Panc1 (cell line): ENCODE measurements at places on chromosomes 12 and 14. TPM values are rescaled to one million over a fixed set of nuclear protein-coding genes. Genes with fewer than 3 reads are reported as not detected.

The MMP17 gene
- 30.0 TPM for total RNA-seq

The P2RX2 gene
- total RNA-seq: 1.2 TPM

The C12orf75 gene
- 132 TPM for total RNA-seq

The GALNT9 gene
- 0.33 TPM for total RNA-seq

The AQP2 gene
- total RNA-seq: 0.36 TPM

The ALX1 gene
- total RNA-seq: 0.23 TPM

The GPR137C gene
- 2.7 TPM for total RNA-seq

- DNase-seq: no peak
- H3K27me3 ChIP-seq: no peaks in the 10 kb centered on the region
- no peaks in the 10 kb centered on the region for H3K36me3 ChIP-seq
- no peak overlapping the region for H3K4me3 ChIP-seq
- H3K27ac ChIP-seq: peak overlapping the region; percentile 23; the same call in 1 of the 2 replicates
Observed at GRCh38 chr12:75471902-75472890, 8.4 kb upstream of the GLIPR1 start.

DNA sequence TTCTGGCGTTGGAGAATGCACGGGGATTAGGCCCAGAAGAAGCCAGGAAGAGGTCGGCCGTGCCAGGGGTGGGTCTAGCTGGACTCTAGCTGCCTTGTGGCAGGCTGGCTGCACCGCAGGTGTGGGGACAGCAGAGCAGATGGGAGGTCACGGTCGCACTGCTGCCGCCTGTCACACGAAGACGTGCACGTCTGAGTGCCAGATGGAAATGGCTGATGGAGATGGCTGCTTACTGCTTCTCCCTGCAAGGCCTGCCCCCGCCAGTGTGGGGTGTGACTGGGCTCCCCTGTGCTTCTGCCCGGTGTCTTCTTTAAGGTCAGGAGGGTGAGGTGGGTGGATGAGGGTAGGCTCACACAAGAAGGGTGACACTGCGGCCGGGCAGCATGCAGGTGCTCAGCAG lies 79.0 kb downstream of the MOK start:
- no peaks in the 10 kb centered on the region for H3K27me3 ChIP-seq
- no peaks in the 10 kb centered on the region; the same call in 1 of the 2 replicates for H3K36me3 ChIP-seq
- no peaks in the 10 kb centered on the region for H3K4me1 ChIP-seq
- no peak for DNase-seq
- H3K4me3 ChIP-seq: no peak overlapping the region

DNA sequence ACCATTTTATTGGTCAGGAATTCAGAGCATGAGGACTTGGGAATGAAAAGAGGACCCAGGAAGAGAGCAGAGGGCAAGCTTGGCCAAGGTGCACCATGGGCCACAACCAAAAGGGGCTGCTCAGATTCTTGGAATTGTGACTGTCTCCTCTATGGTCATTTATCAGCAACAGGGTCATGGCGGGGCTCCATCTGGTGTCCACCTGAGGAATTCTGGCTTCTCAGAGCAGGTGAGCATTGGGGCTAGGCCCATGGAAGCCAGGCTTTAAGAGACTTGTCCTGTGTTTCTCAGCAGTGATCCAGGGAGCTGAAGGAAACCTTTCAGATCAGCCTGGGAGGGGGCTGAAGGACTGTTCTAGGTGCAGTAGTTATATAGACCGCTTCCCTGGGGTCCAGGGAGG lies 2.6 kb upstream of the RIN3 start:
- DNase-seq: no peak
- H3K36me3 ChIP-seq: no peaks in the 10 kb centered on the region
- no peaks in the 10 kb centered on the region for H3K27me3 ChIP-seq
- peaks cover 7% of the 10 kb centered on the region for H3K4me1 ChIP-seq

GRCh38 chr12:52708010-52708409 lies 4.7 kb upstream of the KRT77 start:
- H3K36me3 ChIP-seq: no peaks in the 10 kb centered on the region
- H3K27me3 ChIP-seq: peaks cover 7% of the 10 kb centered on the region
- DNase-seq: no peak
- no peak overlapping the region for H3K4me3 ChIP-seq

DNA sequence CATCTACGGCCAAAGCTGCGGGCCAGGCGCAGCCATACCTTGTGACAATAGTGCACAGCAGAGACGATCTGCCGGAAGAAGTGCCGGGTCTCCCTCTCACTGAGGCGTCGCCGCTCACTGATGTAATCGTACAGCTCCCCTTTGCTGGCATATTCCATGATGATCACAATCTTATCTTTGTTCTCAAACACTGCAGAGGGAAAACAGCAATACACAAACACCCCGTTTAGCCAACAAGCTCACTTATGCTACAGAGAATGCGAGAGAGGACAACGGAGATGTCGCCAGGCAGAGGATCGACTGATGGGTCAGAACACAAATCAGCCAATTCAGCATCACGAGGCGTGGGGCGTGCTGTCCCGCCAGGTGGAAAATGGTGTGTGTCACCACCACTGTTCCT lies 52.1 kb downstream of the NUAK1 start:
- no peaks in the 10 kb centered on the region for H3K27me3 ChIP-seq
- peaks cover 35% of the 10 kb centered on the region for H3K4me1 ChIP-seq
- H3K4me3 ChIP-seq: no peak overlapping the region
- no peak for DNase-seq

GRCh38 chr14:89543425-89543790 lies 126.4 kb upstream of the FOXN3 start:
- no peaks in the 10 kb centered on the region for H3K27me3 ChIP-seq
- H3K36me3 ChIP-seq: no peaks in the 10 kb centered on the region
- no peak for DNase-seq
- H3K4me1 ChIP-seq: no peaks in the 10 kb centered on the region
- H3K4me3 ChIP-seq: no peak overlapping the region

- no peaks in the 10 kb centered on the region for H3K27me3 ChIP-seq
- no peak for DNase-seq
- peak overlapping the region; percentile 35 for H3K4me3 ChIP-seq
- H3K36me3 ChIP-seq: no peaks in the 10 kb centered on the region
Observed at GRCh38 chr12:6310771-6311610, 509 bp downstream of the PLEKHG6 start.

DNA sequence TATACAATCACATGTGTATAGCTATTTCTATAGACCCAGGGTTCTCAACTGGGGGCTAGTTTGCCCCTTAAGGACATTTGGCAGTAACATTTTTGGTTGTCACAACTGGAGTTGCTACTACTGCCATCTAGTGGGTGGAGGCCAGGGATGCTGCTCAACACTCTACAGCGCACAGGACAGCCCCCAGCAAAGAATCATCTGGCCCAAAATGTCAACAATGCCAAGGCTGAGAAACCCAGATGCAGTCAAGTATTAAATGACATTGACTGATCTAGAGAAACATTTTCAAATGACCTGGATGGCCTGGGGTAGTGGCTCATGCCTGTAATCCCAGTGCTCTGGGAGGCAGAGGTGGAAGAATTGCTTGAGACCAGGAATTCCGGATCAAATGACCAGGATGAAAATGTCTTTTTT lies 5.8 kb downstream of the WSB2 start:
- H3K27ac ChIP-seq: peak overlapping the region; percentile 98
- H3K36me3 ChIP-seq: no peaks in the 10 kb centered on the region; the same call in 1 of the 2 replicates
- DNase-seq: no peak
- peaks cover 83% of the 10 kb centered on the region for H3K4me1 ChIP-seq

- H3K27me3 ChIP-seq: no peaks in the 10 kb centered on the region
- H3K36me3 ChIP-seq: no peaks in the 10 kb centered on the region
- H3K27ac ChIP-seq: 0 out of 2 replicates have a peak overlapping the region, but pooled peaks have one; percentile 49
Observed at GRCh38 chr12:110270125-110270962, 10.7 kb upstream of the ATP2A2 start.

- H3K36me3 ChIP-seq: no peaks in the 10 kb centered on the region
- no peaks in the 10 kb centered on the region for H3K4me1 ChIP-seq
- no peaks in the 10 kb centered on the region for H3K27me3 ChIP-seq
- DNase-seq: no peak
Observed at GRCh38 chr14:38286452-38286851, 30.6 kb upstream of the CLEC14A start.

- no peak for DNase-seq
- H3K27ac ChIP-seq: no peak overlapping the region
- no peaks in the 10 kb centered on the region; the same call in 1 of the 2 replicates for H3K36me3 ChIP-seq
- H3K27me3 ChIP-seq: no peaks in the 10 kb centered on the region
- peaks cover 17% of the 10 kb centered on the region for H3K4me1 ChIP-seq
Observed at GRCh38 chr12:30698346-30698745, 2.7 kb upstream of the IPO8 start.

DNA sequence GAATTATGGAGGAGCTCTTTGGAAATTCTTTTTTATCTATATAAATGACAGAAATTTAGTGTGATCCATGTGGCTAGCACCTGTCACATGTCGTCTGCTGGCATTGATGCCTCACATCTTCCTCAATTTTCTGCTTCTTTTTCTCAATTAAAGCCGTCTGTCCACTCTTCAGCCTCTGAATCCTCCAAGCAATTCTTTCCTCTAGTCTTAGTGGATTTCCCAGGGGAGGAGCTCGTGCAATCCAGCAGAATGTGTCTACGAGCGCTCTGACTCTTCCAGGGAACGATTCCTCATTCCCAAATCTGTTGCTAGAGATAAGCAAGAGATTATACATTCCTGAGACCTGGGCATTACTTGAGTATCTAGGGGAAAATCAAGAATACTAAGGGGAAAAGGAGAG lies 176.6 kb downstream of the EMP1 start:
- H3K27ac ChIP-seq: no peak overlapping the region
- no peak for DNase-seq
- H3K36me3 ChIP-seq: no peaks in the 10 kb centered on the region
- H3K27me3 ChIP-seq: no peaks in the 10 kb centered on the region; the same call in 1 of the 2 replicates

DNA sequence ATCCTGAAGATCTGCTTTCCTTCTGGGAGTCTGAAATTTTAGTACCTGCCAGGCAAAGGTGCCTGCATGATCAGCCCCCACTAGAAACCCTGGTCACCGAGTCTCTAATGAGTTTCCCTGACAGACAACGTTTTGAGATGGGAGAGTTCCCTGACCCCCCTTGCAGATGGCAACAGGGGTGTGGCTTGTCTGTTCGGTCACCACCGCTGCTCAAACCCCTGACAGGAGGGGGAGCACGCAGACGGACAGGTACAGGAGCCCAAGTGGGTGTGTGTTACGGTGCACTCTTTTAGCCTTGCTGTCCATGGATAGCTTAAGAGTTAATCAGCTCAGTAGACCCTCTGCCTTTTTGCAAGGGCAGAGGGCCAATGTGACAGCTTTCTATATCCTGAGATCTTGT lies 19.3 kb upstream of the CDKN3 start:
- H3K4me1 ChIP-seq: no peaks in the 10 kb centered on the region
- no peak overlapping the region for H3K4me3 ChIP-seq
- H3K27ac ChIP-seq: no peak overlapping the region
- no peaks in the 10 kb centered on the region for H3K36me3 ChIP-seq

DNA sequence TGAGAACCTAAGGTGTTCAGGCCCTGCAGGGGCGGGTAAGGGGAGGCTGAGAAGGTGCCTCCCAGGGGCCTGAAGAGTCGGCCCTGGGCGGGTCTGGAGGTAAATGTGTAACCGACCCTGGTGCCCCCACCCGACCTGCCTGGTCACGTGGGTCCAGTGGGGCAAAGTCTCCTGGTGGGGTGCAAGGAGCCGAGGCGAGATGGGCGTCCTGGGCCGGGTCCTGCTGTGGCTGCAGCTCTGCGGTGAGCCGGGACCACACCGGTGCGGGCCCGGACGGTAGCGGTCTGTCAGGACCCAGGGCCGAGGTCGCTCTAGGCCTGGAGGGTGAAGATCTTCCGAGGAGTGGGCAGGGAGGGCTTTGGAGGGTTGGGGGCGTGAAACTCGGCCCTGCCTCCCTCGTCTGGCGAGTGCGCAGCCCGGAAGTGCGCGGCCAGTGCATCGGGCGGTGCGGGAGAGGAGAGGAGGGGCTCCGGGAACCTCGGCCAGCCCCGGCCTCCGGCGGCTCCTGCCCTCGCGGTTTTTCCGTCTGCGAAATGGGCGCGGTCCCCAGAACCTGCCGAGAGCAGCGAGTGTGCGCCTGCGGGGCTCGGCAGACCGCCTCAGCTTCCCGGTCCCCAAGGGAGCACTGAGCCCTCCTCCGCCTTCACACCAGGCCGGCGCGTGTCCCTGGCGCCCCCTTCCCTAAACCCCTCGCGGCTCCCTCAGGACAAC lies at the start of gene AMN:
Gene AMN (plus strand): TSS at position 174 of the 711 bp plus-strand sequence. CDS start 26 bp downstream, at position 200.
- no peak for DNase-seq
- no peaks in the 10 kb centered on the region for H3K36me3 ChIP-seq
- peak within 1 kb of the TSS; percentile 31 for H3K4me3 ChIP-seq
- no peak within 1 kb of the TSS for H3K27ac ChIP-seq
- H3K27me3 ChIP-seq: no peaks in the 10 kb centered on the region
- peaks cover 2% of the 10 kb centered on the region; the same call in 1 of the 2 replicates for H3K4me1 ChIP-seq

GRCh38 chr14:81567302-81567701 lies 33.6 kb upstream of the SEL1L start:
- no peaks in the 10 kb centered on the region; the same call in 1 of the 2 replicates for H3K27me3 ChIP-seq
- no peaks in the 10 kb centered on the region for H3K4me1 ChIP-seq
- no peak overlapping the region for H3K4me3 ChIP-seq
- H3K27ac ChIP-seq: no peak overlapping the region
- no peaks in the 10 kb centered on the region for H3K36me3 ChIP-seq

DNA sequence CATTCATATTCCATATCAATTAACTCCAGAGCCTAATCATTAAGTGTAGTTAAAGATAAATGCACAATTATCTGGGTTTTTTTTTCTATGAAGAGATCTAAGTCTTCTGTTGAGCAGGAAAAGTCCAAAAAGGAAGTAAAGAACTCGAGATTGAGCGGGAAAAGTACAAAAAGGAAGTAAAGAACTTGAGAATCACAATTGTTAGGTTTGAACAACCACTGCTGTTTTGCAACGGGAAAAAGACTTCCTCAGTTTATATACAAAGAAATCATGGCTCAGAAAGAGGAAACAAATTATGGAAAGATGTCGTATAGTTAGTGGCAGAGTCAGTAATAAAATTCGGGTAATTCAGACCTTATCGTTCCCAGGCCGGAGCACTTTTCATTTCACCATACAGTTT lies 63.3 kb downstream of the PPP1R12A start:
- H3K36me3 ChIP-seq: peaks cover 4% of the 10 kb centered on the region
- no peak for DNase-seq
- no peak overlapping the region for H3K4me3 ChIP-seq

DNA sequence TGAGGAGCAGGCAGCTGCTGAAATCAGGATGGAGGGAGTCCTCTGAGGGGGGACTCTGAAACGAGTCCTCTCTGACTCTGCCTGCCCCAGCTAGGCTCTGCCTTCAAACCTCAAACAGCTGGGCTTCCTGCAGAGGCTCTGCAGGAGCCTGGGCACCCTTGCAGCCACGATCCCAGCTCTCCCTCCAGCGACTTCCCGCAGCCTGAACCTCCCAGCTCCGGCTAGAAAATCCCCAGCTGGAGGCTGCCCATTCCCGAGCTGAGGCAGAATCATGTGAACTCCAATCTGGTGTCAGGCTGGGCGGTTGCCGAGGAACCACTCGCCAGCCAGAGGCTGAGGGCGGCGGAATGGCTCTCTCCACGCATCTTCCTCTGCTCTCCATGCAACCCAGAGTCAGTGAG lies at the start of gene GPR68:
Gene GPR68 (minus strand): TSS at position 204 of the 401 bp plus-strand sequence. CDS start 9,654 bp downstream, outside the sequence.
- no peaks in the 10 kb centered on the region for H3K36me3 ChIP-seq
- no peak within 1 kb of the TSS for H3K27ac ChIP-seq
- H3K4me1 ChIP-seq: no peaks in the 10 kb centered on the region
- no peak for DNase-seq
- no peak within 1 kb of the TSS for H3K4me3 ChIP-seq
